ENCODE measurements at places on chromosomes 1 and 21.

DNA sequence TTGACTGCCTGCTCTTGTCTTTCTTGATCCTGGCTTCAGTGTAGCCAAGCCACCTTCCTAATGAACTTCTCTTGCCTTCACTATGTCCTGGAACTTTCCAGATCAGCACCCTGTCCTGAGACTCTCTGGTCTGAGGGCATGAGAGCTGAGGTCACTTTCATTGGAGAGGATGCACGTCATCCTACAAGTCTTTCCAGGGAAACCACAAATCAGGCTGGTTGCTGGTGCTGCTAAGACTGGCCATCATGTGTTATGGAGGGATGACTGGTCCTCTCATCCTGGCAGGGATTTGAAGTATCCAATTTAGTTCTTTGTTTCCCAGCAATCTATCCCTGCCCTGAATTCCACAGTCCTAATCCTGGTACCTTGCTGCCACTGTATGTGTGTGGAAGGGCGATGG, 228.6 kb downstream of the GPATCH2 start:
- H3K27me3 ChIP-seq, result no peaks in the 10 kb centered on the region
- DNase-seq, result no peak
- H3K4me3 ChIP-seq, result no peak overlapping the region
- H3K27ac ChIP-seq, result no peak overlapping the region
- H3K4me1 ChIP-seq, result no peaks in the 10 kb centered on the region

- H3K27me3 ChIP-seq, result no peaks in the 10 kb centered on the region
- no peak overlapping the region for H3K27ac ChIP-seq
- no peaks in the 10 kb centered on the region for H3K4me1 ChIP-seq
- H3K4me3 ChIP-seq, result no peak overlapping the region
- DNase-seq, result no peak
These were observed 12.7 kb downstream of the PPP1R12B start for GRCh38 chr1:202361224-202361623.

GRCh38 chr21:38712071-38712470, 93.7 kb upstream of the ETS2 start:
- no peaks in the 10 kb centered on the region for H3K4me1 ChIP-seq
- H3K36me3 ChIP-seq, result no peaks in the 10 kb centered on the region
- no peak overlapping the region for H3K27ac ChIP-seq
- no peak for DNase-seq

DNA sequence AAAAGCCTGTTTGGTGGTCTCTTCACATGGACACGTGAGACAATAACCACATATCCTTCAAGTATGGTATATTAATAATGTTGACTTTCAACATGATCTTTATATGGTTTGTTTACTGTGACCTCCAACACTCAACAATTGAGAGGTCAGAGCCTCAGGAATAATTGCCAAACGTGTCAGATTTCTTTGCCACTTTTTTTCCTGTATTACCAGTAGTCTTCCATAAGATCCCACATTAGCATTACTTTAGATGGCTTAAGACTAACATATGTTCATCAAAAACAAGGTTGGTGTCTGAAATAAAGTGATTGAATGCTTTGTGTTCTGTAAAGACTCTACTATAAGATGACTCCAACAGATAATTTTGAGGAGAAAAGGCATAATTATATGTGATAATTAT, 118.7 kb upstream of the F3 start:
- no peak overlapping the region for H3K27ac ChIP-seq
- DNase-seq, result no peak
- H3K4me1 ChIP-seq, result no peaks in the 10 kb centered on the region
- H3K27me3 ChIP-seq, result no peaks in the 10 kb centered on the region
- no peaks in the 10 kb centered on the region for H3K36me3 ChIP-seq
- no peak overlapping the region for H3K4me3 ChIP-seq

DNA sequence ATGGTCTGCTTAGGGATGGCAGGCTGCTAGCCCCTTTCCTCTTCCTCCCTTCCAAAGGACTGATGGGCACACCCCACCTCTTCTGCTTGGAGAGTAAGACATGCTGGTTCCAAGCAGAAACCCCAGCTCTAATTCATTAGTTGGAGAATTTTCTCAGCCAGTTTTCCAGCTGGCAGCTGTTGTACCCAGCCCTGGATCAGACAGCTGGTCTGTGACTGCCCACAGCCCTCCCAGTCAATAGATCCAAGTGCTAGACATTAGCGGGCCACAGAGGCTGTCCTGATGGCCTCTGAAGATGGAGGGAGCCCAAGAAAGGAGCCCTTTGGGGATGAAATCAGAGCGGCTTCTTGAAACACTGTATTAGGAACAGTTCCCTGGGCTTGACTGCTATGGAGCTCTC, 35.8 kb downstream of the ACOT11 start:
- no peaks in the 10 kb centered on the region for H3K4me1 ChIP-seq
- H3K36me3 ChIP-seq, result no peaks in the 10 kb centered on the region

- H3K27ac ChIP-seq, result no peak overlapping the region
- no peaks in the 10 kb centered on the region for H3K27me3 ChIP-seq
- H3K4me3 ChIP-seq, result no peak overlapping the region
These were observed 55.2 kb upstream of the PALMD start for GRCh38 chr1:99590578-99591209.

DNA sequence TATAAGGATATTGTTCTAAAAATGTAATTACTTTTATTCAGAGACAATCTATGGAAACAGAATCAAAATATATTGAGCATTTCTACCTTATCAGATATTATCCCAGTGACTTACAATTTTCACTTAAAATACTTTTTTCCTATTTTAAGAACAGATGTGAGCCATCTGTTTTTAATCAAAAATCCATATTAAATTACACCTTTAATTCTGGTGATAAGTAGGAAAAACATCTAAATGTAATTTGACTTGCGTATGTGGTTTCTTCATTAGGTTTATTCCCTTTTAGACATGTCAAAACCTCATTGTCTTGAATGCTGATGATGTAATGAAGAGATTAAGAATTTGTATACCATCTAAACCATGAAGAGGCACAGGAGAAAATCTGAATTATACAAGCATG, 1118.8 kb upstream of the TMPRSS15 start:
- H3K4me1 ChIP-seq, result no peaks in the 10 kb centered on the region
- no peak for DNase-seq
- H3K36me3 ChIP-seq, result no peaks in the 10 kb centered on the region
- H3K4me3 ChIP-seq, result no peak overlapping the region
- H3K27me3 ChIP-seq, result no peaks in the 10 kb centered on the region
- H3K27ac ChIP-seq, result no peak overlapping the region

DNA sequence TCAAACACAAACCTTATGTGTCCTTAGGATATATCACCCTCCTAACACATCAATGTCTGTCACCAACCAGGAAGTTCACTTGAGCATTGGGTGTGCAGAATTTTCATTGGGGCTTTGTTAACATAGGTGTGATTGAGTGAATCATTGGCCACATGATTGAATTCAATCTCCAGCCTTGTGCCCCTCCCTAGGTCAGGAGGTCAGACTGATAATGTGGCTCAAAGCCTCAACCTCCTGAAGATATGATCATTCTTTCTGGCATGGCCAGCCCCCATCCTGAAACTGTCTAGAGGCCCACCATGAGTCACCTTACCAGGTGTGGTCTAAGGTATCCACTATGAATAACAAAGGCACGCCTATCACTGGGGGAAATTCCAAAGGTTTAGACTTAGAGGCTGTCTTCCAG, 90.1 kb downstream of the PKN2 start:
- H3K27me3 ChIP-seq, result no peaks in the 10 kb centered on the region
- H3K4me1 ChIP-seq, result no peaks in the 10 kb centered on the region
- H3K36me3 ChIP-seq, result no peaks in the 10 kb centered on the region
- no peak overlapping the region for H3K27ac ChIP-seq
- no peak for DNase-seq

- no peak overlapping the region for H3K27ac ChIP-seq
- no peaks in the 10 kb centered on the region for H3K36me3 ChIP-seq
- H3K4me3 ChIP-seq, result no peak overlapping the region
- H3K4me1 ChIP-seq, result no peaks in the 10 kb centered on the region
- no peaks in the 10 kb centered on the region for H3K27me3 ChIP-seq
These were observed 149.0 kb downstream of the SYT2 start for GRCh38 chr1:202561240-202561639.

- no peak overlapping the region for H3K4me3 ChIP-seq
- H3K27me3 ChIP-seq, result no peaks in the 10 kb centered on the region
- no peaks in the 10 kb centered on the region for H3K36me3 ChIP-seq
- H3K4me1 ChIP-seq, result peaks cover 8% of the 10 kb centered on the region
- no peak for DNase-seq
These were observed 415.4 kb downstream of the TTLL7 start for GRCh38 chr1:83583351-83584014.

DNA sequence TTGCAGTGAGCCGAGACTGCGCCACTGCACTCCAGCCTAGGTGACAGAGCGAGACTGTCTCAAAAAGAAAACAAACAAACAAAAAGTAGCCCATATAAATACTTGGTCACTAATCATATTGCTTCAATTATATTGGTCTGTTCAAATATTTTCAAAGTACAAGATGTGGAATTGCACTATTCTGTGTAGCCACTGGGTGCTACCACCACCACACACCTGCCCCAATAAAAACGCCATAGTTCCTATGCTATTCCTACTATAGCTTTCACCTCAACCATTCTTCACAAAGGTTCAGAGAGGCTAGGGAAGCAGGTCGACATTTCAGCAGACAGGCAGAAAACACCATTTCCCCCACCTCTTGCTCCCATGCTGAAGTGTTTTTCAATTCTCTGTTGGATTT, 16.7 kb downstream of the NDC1 start:
- peaks cover 40% of the 10 kb centered on the region for H3K36me3 ChIP-seq
- DNase-seq, result no peak
- H3K27me3 ChIP-seq, result no peaks in the 10 kb centered on the region

DNA sequence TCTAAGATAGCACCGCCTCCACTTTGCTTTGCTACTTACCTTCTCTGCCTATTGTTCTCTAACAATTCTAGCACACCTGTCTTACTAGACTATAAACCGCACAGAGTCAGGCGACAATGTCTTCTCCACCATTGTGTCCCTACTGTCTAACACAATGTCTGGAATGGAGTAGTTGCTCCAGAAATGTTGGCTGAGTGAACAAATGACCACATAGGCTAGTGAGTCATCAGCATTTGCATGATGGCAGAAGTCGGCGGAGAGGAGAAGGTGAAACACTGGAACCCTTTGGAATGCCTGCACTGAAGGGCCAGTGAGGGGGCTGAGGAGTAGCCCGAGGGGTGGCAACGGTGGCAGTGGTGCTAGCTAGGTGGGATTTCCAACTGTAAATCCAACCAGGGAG, 14.0 kb upstream of the PABPC4 start:
- DNase-seq, result no peak
- H3K4me1 ChIP-seq, result no peaks in the 10 kb centered on the region
- no peaks in the 10 kb centered on the region for H3K27me3 ChIP-seq
- no peaks in the 10 kb centered on the region for H3K36me3 ChIP-seq

- H3K36me3 ChIP-seq, result no peaks in the 10 kb centered on the region
- peak overlapping the region; percentile 67 for H3K27ac ChIP-seq
- peaks cover 5% of the 10 kb centered on the region for H3K4me1 ChIP-seq
- H3K27me3 ChIP-seq, result no peaks in the 10 kb centered on the region
- H3K4me3 ChIP-seq, result peak overlapping the region; percentile 76
These were observed 1.0 kb downstream of the C1orf198 start for GRCh38 chr1:230867101-230867902.

DNA sequence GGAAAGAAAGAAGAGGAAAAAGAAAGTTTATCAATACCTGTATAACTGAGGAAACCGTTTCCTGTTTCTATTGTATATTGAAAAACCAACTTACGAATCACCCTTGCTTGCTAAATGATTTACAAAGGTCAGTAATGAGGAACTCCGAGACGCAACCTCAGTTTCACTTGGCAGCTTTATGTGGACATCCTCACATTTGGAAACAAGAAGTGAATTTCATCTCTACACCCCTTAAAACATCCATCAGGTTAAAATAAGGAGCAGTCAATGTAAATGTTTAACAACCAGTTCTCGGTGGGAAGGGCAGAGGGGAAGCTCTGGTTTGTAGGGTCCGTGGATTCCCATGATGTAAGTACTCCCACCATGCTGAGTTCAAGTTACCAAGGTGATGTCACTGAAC, 481.7 kb upstream of the RUNX1 start:
- peaks cover 7% of the 10 kb centered on the region for H3K4me1 ChIP-seq
- H3K4me3 ChIP-seq, result no peak overlapping the region
- no peaks in the 10 kb centered on the region for H3K36me3 ChIP-seq
- no peaks in the 10 kb centered on the region for H3K27me3 ChIP-seq
- DNase-seq, result no peak

GRCh38 chr1:53393325-53393792, 65.5 kb upstream of the LRP8 start:
- no peaks in the 10 kb centered on the region for H3K36me3 ChIP-seq
- no peaks in the 10 kb centered on the region for H3K4me1 ChIP-seq
- H3K4me3 ChIP-seq, result no peak overlapping the region
- H3K27me3 ChIP-seq, result no peaks in the 10 kb centered on the region

- no peaks in the 10 kb centered on the region for H3K4me1 ChIP-seq
- H3K27me3 ChIP-seq, result no peaks in the 10 kb centered on the region
- no peak overlapping the region for H3K27ac ChIP-seq
- H3K4me3 ChIP-seq, result no peak overlapping the region
These were observed 52.5 kb upstream of the TINAGL1 start for GRCh38 chr1:31523769-31524168.

DNA sequence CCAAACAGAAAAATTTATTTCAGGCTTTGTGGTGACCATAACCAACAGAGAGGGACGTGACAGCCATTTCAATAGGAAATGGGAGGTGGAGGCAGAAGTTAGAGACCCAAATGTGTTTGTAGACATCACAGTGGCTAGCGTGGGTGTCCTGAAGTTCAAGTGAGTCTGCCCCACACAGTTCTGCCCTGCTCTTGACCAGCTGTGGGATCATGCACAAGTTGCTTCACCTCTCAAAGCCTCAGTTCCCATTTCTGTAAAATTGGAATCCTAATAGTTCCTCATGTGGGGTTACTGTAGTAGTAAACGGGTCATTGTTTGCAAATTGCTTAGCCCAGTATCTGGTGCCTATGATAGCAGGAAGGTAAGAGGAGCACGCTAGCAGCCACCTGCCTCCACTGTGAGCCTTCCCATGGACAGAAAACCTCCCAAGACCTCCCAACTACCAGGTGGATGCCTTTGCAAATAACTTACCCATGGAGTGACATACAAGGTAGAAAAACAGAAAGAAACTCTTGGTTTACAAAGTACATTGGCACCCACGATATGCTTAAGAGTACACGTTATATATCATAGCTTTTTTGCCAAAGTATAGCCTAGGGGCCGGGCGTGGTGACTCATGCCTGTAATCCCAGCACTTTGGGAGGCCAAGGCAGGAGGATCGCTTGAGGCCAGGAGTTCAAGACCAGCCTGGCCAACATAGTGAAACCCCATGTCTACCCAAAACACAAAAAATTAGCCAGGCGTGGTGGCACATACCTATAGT, 29.1 kb downstream of the FHAD1 start:
- H3K4me3 ChIP-seq, result no peak overlapping the region
- no peaks in the 10 kb centered on the region for H3K4me1 ChIP-seq
- no peak for DNase-seq
- no peaks in the 10 kb centered on the region for H3K36me3 ChIP-seq
- no peaks in the 10 kb centered on the region for H3K27me3 ChIP-seq

GRCh38 chr1:186948535-186948934, 119.8 kb downstream of the PLA2G4A start:
- no peak overlapping the region for H3K4me3 ChIP-seq
- H3K27me3 ChIP-seq, result no peaks in the 10 kb centered on the region
- H3K4me1 ChIP-seq, result no peaks in the 10 kb centered on the region
- no peaks in the 10 kb centered on the region for H3K36me3 ChIP-seq

Measured in naive thymus-derived CD4-positive, alpha-beta T cell (primary cell).